ENCODE measurements at places on chromosomes 1 and 21. TPM values are rescaled to one million over a fixed set of nuclear protein-coding genes. Genes with fewer than 3 reads are reported as not detected.

DNA sequence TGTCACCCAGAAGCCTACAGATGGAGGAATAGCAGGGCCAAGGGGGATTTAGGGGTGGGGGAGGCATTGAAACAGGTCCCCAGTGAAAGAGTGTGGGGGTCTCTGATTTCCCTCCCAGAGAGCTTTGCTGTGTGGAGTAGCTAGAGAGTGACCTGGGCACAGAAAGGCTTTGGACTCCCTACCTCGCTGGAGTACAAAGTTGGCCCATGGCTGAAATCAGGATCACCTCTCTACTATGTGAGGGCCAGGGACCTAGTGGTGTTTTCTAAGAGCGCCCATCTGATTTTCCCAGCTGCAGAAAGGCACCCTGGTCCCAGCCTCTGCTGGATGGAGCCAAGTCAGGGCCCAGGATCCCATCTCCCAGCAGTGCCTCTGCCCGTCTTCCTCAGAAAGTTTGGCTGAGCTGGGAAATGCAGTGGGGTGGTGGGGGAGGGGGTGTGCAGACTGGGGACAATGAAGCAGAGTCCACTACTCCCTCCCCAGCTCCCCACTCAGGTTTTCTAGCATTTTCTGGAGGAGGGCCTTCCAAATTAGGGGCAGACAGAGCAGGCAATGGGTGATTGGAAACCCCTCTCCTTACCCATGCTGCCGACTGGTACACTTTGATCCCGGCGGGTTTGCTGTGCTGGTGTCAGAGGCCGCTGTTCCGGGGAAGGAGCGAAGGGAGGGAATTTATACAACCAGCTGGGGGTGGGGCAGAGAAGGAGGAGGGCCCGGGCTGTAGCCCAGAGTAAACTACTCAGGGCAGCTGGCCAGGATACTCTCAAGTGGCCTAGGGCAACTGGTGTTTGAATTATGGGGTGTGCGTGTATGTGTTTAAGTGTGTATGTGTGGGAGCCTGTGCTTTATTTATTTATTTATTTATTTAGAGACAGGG, at the start of gene SELENBP1:
Gene SELENBP1 (minus strand): TSS at position 648 of the 877 bp plus-strand sequence. CDS start 64 bp downstream, at position 584.
- peak; percentile 89 for DNase-seq

GRCh38 chr1:235601104-235601503, 48.5 kb downstream of the GNG4 start:
- DNase-seq: no peak

- DNase-seq: peak; percentile 96
Observed at GRCh38 chr1:32650248-32650751, at the start of gene ZBTB8OS. Gene ZBTB8OS (minus strand): TSS chr1:32650550. CDS start chr1:32650529, 21 bp downstream.

DNA sequence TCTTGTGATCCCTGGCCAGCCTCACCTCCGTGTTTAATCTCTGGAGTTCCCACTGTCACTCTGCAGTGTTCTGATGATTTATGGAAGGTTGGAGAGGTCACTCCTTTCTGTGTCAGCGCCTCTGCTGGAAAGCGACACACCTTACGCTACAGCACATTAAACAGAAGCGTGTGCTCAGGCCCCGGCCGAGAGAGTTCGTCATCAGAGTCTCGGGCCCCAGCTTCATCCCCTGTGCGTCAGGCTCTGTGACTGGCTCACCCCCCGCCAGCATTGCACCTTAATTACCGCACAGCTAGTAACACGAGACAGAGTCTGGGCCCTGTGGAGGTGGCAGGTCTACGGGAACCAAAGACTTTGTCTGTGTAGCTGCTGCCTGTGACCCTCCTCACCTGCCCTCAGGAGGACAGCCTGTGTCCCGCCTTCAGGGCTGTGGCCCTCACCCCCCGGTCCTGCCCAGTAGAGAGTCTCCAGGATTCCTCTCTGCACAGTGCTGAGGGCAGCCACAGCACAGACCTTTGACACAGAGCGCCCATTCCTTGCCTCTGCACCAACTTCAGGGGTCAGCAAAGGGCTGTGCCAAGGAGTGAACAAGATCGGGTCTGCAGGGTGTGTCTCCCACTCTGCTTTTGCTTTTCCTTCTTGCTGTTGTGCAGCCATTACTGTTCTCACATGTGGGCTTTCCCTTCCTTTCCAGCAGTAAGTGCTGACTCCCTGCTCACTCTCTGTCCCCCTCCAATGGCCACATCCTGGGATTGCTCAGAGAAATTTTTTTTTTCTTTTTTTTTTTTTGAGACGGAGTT, 157.6 kb downstream of the PGBD5 start:
- no peak for DNase-seq

GRCh38 chr1:232372841-232373440, 257.0 kb downstream of the SIPA1L2 start:
- DNase-seq: no peak

GRCh38 chr21:33761441-33762036, 119.2 kb downstream of the ITSN1 start:
- no peak for DNase-seq

DNA sequence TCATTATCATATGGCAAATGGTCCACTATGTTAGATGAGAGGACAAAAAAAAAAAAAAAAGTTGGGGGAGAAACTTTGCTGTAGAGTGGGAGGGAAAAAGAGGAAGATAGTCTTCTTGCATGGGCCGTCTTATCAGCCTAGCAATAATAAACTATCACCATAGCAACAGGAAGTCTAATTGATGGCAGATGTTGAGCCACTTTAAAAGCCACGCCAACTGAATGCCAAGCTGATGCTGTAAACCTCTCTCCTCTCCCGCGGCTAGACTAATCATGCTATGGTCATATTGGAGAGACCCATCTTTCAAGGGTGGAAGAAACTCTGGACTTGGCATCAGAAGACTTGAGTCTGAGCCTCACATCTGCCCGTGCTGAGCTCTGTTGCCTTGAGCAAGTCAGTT, 122.2 kb upstream of the HOOK1 start:
- DNase-seq: no peak

DNA sequence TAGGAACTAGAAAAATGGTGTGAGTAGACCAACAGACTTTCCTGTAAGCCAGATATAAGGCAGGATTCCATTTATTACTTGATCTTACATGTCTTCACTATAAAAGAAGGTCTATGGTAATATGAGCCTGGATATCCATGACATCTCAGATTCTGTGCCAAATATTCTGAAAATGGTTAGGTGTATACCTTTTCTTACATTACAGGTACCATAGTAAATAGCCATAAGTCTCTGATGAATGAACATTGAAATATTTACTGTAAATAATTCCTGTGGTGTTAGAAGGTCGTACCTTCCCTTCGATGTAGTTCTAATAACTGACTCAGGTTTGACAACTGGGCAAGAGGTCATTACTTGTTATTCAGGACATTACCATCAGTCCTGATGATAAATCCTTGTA, 657.9 kb downstream of the BRINP3 start:
- no peak for DNase-seq

DNA sequence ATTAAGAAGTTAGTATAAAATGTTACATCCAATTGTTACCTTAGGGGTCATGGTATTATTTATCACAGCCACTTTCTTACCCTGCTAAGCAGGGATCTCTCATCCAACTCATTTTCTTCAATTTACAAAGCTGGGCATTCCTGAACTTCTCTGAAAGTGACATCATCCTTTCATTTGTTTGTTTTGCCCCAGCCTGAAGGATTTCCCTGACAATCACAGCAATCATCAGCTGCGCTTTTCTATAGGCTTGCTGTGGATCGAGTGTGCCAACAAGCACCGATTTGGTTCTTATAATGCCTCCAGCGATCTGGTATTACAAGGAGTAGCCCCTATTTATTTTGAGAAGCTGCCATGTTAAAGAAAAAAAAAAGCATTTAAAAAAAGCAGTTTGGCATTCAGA, 240.2 kb downstream of the USH2A start:
- no peak for DNase-seq

DNA sequence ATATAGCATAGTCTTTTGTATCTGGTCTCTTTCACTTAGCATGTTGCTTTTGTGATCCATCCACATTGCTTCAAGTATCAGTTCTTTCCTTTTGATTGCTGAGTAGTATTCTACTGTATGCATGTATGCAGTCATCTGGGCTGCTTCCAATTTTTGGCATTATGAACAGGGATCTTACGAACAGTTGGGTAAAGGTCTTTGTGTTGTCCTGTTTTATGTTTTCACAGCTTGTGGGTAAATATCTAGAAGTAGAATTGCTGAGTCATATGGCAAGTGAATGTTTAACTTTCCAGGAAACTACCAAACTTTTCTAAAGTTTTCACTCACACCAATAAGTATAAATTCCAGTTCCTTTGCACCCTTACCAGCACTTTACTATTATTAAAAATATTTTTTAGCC, 60.9 kb downstream of the LHX4 start:
- DNase-seq: no peak

- no peak for DNase-seq
Observed at GRCh38 chr21:46543306-46543705, 61.6 kb downstream of the S100B start.

GRCh38 chr1:245622332-245623014, 467.7 kb downstream of the KIF26B start:
- DNase-seq: no peak

Gene IQCC
- 1.1 TPM for total RNA-seq

Gene KCNE1
- 1.5 TPM for total RNA-seq

Gene CELA2A
- total RNA-seq: not detected

Measured in psoas muscle (tissue), 8 donors.